Left ventricle myocardium inferior (tissue), 1 donor: ENCODE measurements at places on chromosomes 13 and 19.
A peak's percentile ranks its signal among the peaks of the same experiment; 100 is the strongest.

GRCh38 chr19:2812414-2813234 lies 7.0 kb upstream of the ZNF554 start:
- no peak for DNase-seq

DNA sequence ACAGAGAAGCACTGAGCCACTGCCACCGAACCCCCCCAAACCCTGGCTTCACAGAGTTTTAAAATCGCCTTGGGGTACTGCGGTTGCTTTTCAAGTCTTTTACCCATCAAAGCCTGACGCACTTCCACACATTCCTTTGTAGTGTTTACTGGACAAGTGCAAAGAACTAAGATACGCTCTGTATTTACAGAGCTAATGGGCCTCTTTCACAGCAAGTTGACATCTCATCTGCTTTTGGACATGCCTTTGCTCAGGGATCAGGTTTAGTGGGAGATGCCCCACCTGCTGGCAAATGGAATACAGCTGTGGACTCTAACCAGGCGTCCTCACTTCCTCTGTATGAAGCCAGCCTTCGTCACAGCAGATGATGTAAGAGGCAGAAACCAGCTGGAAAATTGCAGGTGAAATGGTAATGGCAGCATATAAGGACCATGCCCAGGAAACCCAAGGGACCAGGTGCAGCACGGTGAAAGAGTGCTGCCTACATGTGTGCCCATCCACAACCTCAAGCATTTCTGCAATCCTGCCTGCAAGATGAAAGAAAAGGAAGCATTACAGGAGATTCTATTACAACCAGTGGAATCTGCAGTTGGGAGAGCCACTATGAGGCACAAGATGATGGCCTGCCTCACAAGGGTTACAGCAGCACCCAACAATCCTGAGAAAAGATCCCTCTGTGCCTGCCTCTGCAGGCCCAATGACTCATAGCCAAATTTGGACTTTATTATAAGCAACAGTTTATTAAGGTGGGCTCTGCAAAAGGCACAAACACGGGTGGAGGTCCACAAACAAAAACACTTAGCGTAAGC lies 34.7 kb downstream of the BRD4 start:
- DNase-seq, result no peak

DNA sequence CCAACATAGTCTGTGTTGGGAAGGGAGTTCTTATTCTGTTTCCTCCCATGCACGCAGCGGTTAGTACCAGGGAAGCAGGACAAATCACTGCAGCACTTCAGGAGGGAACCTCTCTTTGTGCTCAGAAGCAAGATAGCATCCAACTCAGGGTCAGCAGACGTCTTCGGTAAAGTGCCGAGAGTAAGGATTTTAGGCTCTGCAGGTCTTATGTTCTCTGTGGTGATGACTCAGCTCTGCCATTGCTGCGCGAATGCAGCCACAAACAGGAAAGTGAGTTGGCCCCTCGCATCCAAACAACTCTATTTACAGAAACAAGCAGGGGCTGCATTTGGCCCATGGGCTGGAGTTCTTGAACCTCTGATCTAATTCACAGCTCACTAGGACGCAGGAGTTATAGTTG lies 122.1 kb upstream of the SPATA13 start:
- DNase-seq, result no peak

DNA sequence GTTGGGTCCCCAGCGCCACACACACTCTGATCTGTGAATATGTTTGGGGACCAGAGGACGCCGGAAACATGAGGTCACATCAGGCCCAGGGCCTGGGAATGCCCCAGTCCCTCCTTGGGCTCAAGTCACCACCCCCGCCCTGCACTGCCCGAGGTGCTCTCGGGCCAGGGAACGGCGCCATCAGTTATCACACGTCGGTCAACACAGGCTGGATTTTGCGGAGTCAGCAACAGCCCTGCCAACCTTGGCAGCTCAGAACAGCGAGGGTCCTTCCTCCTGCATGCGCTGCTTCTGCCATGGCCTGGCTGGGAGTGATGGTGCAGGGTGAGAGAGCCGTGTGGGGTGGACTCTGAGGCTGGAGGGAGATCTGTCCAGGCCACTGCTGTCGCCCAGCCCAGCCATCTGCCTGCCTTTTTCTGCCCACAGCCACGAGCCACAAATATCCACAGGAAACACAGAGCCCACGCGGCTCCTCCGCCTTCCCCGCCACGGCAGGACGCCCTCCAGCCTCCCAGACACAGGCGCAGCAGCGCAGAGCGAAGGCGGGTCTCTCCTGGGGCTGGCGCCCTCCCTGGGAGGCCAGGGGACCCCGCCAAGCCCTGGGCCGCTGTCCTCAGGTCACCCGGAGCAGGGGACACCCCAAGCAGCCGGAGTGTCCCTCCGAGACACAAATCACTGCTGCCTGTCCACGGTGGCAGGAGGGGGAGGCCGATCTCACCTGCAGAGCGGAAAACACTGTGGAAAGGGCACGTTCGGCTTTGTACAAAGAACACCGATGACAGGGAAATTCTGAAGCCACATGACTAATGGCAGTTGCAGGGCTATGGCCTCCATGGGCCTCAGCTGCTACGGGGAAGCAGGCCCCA lies 31.6 kb upstream of the CACTIN start:
- DNase-seq, result peak; percentile 40

DNA sequence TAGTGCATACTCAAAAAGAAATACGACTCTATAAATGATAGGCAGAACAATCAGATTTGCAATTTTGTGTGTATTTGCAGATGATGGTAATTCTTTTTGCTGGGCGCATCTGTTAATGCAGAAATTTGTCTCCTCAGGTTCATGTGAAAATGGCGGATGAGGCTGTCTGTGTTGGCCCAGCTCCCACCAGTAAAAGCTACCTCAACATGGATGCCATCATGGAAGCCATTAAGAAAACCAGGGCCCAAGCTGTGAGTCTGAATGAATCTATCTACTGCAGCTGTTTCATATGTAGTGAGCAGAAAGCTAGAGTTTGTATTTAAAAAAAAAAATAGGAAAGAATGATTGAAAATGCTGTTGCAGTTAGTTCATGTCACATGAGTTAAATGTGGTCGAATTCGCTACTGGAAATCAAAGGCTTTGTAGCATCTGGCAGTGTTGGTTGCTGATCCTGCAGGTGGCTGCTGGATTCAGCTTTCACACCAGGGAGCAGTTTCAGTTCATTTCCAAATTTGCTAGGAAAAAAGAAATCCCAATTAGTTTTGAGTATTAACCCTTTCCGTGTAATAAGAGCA lies 66.0 kb downstream of the PCCA start:
- no peak for DNase-seq

GRCh38 chr19:54207983-54208783 lies 7.5 kb downstream of the RPS9 start:
- peak; percentile 52 for DNase-seq
